ENCODE measurements at places on chromosomes 6 and 20. TPM values are rescaled to one million over a fixed set of nuclear protein-coding genes. Genes with fewer than 3 reads are reported as not detected.

DNA sequence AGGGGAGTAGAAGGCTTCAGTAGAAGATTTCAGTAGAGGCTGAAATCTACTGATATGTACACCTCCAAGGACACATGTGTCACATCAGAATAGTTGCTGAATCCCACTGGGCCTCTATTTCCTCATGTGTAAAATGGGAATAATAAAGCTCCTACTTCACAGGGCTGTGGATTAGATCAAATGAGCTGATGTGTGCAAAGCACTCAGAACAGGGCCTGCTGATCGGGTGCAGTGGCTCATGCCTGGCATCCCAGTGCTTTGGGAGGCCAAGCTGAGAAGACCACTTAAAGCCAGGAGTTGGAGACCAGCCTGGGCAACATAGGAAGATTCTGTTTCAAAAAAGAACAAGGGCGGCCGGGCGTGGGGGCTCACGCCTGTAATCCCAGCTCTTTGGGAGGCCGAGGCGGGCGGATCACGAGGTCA lies 8.1 kb upstream of the AP5S1 start:
- no peaks in the 10 kb centered on the region for H3K27me3 ChIP-seq
- H3K27ac ChIP-seq: peak overlapping the region; percentile 96
- H3K36me3 ChIP-seq: no peaks in the 10 kb centered on the region
- no peak overlapping the region for H3K4me3 ChIP-seq

- H3K4me3 ChIP-seq: no peak overlapping the region
- no peaks in the 10 kb centered on the region for H3K27me3 ChIP-seq
- no peak overlapping the region for H3K27ac ChIP-seq
These were observed 55.8 kb downstream of the FOXO3 start for GRCh38 chr6:108616544-108616943.

- DNase-seq: no peak
- H3K36me3 ChIP-seq: no peaks in the 10 kb centered on the region
- H3K27me3 ChIP-seq: no peaks in the 10 kb centered on the region
- no peak overlapping the region for H3K4me3 ChIP-seq
These were observed 42.9 kb downstream of the CDH26 start for GRCh38 chr20:60001108-60001507.

The C6orf118 gene
- total RNA-seq: not detected

The MBOAT1 gene
- total RNA-seq: 6.6 TPM

DNA sequence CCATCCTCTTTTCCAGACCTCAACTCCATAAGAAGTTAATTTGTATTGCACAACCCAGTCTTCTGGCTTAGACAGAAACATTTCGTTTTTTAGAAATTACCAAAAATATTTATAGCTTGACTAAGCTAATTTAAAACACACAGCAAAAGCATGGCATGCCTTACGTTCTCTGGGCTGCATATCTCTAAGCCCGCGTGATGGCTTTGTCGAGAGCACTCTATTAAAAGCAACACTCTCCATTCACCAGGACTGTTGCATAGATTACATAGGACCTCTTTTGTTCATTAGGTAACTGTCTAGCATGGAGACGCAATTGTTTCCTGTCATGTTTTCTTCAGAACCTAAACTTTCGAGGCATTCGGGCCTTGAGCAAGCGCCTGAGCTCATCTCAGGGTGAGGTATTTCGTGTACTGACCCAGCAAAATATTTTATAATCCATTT lies 104.5 kb downstream of the IBTK start:
- no peaks in the 10 kb centered on the region for H3K36me3 ChIP-seq
- H3K4me3 ChIP-seq: no peak overlapping the region
- H3K27ac ChIP-seq: no peak overlapping the region
- H3K4me1 ChIP-seq: peaks cover 3% of the 10 kb centered on the region
- H3K27me3 ChIP-seq: no peaks in the 10 kb centered on the region

The BHLHE23 gene
- total RNA-seq: not detected

DNA sequence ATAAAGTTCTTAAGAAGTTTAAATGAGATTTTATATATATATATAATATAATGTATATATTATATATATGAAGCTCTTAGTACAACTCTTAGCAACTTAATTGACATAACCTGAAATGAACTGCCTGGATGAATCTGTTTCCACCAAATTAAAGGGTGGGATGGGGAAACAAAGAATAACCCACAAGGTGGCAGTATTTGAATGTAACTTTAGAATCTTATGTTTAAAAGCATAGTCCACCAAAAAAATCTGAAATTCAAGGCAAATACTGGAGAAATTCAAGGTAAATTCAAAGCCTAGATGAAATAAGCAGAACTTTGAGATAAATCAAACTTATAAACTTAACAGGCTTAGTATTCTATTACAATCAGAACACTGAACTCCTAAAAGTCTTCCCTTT lies 4.4 kb upstream of the IBTK start:
- H3K27me3 ChIP-seq: no peaks in the 10 kb centered on the region
- no peak overlapping the region for H3K4me3 ChIP-seq
- DNase-seq: peak; percentile 27

DNA sequence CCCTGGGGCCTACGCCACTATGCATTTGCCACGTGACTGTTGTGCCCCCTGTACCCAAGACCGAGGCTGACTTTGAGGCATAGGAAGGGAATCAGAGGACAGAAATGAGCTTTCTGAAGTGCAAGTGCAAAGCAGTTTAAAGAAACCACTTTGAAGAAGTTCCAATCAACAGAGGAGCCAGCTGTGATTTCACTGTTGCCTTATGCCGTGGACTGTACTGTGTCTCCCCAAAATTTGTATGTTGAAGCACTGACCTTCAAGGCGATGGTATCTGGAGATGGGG lies 111.1 kb downstream of the JPH2 start:
- H3K27me3 ChIP-seq: no peaks in the 10 kb centered on the region
- H3K36me3 ChIP-seq: no peaks in the 10 kb centered on the region
- no peak overlapping the region for H3K4me3 ChIP-seq
- H3K4me1 ChIP-seq: peaks cover 13% of the 10 kb centered on the region
- DNase-seq: no peak
- no peak overlapping the region for H3K27ac ChIP-seq

GRCh38 chr20:24966317-24967012 lies 17.4 kb downstream of the CST7 start:
- peaks cover 16% of the 10 kb centered on the region for H3K36me3 ChIP-seq
- no peak overlapping the region for H3K27ac ChIP-seq
- H3K27me3 ChIP-seq: no peaks in the 10 kb centered on the region
- H3K4me1 ChIP-seq: no peaks in the 10 kb centered on the region
- DNase-seq: no peak

The RBBP8NL gene
- total RNA-seq: not detected

The PGC gene
- total RNA-seq: not detected

DNA sequence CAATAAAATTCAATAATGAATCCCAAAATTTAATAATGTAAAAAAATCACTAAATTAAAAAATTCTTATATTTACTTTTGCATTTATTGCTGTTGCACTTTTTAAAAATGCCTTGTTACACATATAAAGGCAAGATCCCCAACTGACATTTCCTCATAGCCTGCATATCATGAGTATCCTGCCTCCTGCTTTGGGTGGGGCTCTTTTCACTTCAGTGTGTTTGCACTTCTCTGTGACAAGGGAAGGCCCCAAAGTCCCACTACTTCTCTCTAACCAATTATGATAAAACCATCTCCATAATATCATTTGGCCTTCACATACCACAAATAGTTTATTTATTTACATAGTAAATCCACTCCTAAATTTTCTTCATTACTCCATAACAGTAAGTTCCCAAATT lies 446.1 kb upstream of the MARCKS start:
- no peaks in the 10 kb centered on the region for H3K27me3 ChIP-seq
- DNase-seq: no peak
- H3K4me3 ChIP-seq: no peak overlapping the region
- no peak overlapping the region for H3K27ac ChIP-seq
- peaks cover 7% of the 10 kb centered on the region for H3K4me1 ChIP-seq

DNA sequence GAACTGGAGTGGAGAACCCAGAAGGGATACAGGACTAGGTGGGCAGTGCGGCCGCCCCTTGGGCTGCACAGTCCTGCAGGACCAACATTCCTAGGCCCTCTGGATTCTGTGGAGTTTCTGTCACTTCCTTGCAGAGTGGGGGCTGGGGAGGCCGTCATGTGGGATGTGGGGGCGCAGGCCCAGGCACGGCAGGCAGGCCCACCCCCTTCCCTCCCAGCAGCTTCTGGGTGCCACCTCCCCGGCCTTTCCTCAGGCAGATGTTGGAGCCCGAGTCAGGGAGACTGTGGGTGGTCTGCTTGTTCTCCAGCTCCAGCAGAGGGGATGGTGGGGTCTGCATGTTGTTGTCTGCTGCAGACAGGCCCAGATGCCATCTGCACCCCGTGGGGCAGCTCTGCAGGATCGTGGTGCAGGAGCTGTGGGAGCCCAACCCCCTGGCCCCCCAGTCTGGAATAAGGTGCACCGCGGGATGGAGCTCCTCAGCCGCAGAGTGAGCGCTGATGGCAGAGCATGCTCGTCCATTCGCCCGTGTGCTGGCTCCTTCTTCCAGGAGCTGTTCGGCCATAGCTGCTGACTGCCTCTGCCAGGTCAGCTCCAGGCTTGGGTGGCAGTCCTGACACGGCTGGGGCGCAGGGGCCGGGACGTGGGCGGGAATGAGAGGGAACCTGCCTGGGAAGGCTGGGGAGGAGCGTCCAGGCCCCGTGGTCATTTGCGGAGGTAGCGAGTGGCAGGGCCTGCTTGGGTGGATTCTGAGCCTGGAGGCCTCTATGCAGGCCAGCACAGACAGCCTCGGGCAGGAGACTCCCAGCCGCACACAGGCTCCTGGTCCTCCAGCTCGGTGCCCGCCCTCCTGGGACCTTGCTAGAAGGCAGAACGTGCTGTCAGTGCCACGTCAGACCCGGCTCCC lies 18.1 kb downstream of the SLC17A9 start:
- no peak overlapping the region for H3K27ac ChIP-seq
- H3K4me3 ChIP-seq: no peak overlapping the region
- H3K36me3 ChIP-seq: no peaks in the 10 kb centered on the region
- no peak for DNase-seq

- DNase-seq: no peak
- no peaks in the 10 kb centered on the region for H3K4me1 ChIP-seq
- H3K27ac ChIP-seq: no peak overlapping the region
- no peak overlapping the region for H3K4me3 ChIP-seq
These were observed 144.5 kb downstream of the SYCP2 start for GRCh38 chr20:59788811-59789397.

- peaks cover 82% of the 10 kb centered on the region for H3K4me1 ChIP-seq
- DNase-seq: peak; percentile 78
- no peak overlapping the region for H3K4me3 ChIP-seq
- peak overlapping the region; percentile 89 for H3K27ac ChIP-seq
These were observed 73.3 kb downstream of the MRPL14 start for GRCh38 chr6:44053760-44054556.

- no peaks in the 10 kb centered on the region for H3K27me3 ChIP-seq
- H3K36me3 ChIP-seq: no peaks in the 10 kb centered on the region
- peak; percentile 40 for DNase-seq
- H3K4me1 ChIP-seq: no peaks in the 10 kb centered on the region
- H3K4me3 ChIP-seq: no peak overlapping the region
- no peak overlapping the region for H3K27ac ChIP-seq
These were observed 170.4 kb downstream of the HTR1B start for GRCh38 chr6:77292564-77293546.

The GNAS-AS1 gene
- 0.33 TPM for total RNA-seq

The PPDPF gene
- 39.5 TPM for total RNA-seq

GRCh38 chr20:41087777-41088176 lies 49.6 kb upstream of the PLCG1 start:
- no peaks in the 10 kb centered on the region for H3K27me3 ChIP-seq
- no peak overlapping the region for H3K4me3 ChIP-seq
- no peaks in the 10 kb centered on the region for H3K4me1 ChIP-seq
- no peak overlapping the region for H3K27ac ChIP-seq
- H3K36me3 ChIP-seq: peaks cover 6% of the 10 kb centered on the region

- H3K36me3 ChIP-seq: no peaks in the 10 kb centered on the region
- DNase-seq: no peak
- no peaks in the 10 kb centered on the region for H3K27me3 ChIP-seq
These were observed 919.5 kb upstream of the FLRT3 start for GRCh38 chr20:15256676-15257568.

DNA sequence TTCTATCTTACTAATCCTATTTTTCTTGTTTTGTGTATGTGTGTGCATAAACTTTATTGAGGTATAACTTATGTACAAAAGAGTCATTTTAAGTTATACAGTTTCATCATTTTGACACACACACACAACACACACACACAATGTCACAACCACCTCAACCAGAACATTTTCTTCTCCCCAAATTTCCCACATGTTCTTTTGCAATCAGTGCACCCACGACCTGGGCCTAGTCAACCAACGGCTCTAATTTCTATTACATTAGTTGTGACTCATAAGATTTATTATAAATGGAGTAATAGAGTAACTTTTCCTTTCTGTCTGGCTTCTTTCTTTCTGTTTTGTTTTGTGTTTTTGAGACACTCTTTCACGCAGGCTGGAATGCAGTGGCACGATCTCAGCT lies 9.8 kb upstream of the POM121L2 start:
- no peaks in the 10 kb centered on the region for H3K27me3 ChIP-seq
- H3K27ac ChIP-seq: no peak overlapping the region
- no peaks in the 10 kb centered on the region for H3K36me3 ChIP-seq

DNA sequence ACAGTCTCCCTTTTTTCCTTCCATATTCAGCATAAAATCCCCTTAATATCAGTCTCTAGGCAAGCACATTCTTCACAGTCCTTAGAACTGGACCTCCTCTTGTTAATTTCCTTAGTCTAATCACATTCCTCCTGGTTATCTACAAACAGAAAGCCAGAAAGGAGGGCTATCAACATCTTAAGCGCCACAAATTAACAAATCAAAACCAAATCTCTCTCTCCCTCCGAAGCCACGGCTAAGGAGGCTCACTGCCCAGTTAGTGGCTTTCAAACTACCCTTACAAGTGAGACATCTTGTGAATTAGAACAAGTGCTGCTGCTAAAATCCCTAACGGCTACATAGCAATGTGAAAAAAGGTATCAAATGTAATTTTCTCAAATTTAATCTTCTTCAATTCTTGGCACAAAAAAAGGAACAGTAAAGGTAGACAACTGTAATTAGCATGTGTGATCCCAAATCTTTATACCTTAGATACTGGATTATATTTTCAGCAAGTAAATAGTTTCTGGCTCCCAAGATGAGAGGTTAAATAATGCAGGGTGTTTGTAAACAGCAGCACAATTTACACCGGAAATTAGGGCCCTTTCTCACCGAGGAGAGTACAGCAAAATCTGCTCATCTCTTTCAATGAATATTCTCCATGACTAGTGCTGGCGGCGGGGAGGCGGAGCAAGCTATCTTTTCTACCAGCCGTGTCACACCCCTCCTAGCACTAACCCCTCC lies 1.4 kb upstream of the TRIM39 start:
- no peaks in the 10 kb centered on the region for H3K27me3 ChIP-seq
- peaks cover 6% of the 10 kb centered on the region for H3K36me3 ChIP-seq
- peak overlapping the region; percentile 99 for H3K4me3 ChIP-seq
- peak; percentile 62 for DNase-seq
- peaks cover 2% of the 10 kb centered on the region for H3K4me1 ChIP-seq

DNA sequence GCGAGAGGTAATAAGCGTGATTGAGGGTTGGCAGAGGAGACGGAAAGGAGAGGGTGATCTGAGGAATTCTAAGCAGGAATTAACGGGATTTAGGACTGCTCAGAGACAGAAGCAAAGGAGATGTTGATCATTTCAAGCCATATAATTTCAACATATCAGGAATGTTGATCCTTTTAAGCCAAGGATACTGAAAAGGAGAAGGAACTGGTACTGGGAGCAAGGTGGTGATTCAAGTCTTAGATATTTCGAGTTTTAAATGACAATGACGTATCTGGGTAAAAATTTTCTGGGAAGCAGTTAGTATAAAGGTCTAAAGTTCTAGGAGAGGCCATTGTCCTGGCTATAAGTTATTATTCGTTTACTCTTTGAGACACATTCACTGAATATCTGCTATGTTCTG lies 91.3 kb upstream of the OGFRL1 start:
- no peak overlapping the region for H3K27ac ChIP-seq
- DNase-seq: peak; percentile 9
- peaks cover 2% of the 10 kb centered on the region for H3K4me1 ChIP-seq
- H3K4me3 ChIP-seq: no peak overlapping the region
- no peaks in the 10 kb centered on the region for H3K36me3 ChIP-seq
- H3K27me3 ChIP-seq: no peaks in the 10 kb centered on the region

Data from fibroblast of lung (primary cell).